Glomerular endothelial cell (primary cell): ENCODE measurements at places on chromosomes 4 and X. TPM values are rescaled to one million over a fixed set of nuclear protein-coding genes. Genes with fewer than 3 reads are reported as not detected.

- no peak for DNase-seq
Measured at GRCh38 chrX:119775517-119776238, 15.8 kb downstream of the RPL39 start.

GRCh38 chr4:120730777-120731320 is 191.7 kb downstream of the PRDM5 start:
- DNase-seq: no peak

Gene HELT
- total RNA-seq: not detected in 2 replicates

- no peak for DNase-seq
Measured at GRCh38 chrX:123339221-123339905, 155.3 kb downstream of the GRIA3 start.

Gene GRIA2
- total RNA-seq: 0.23 TPM in 1 of 2 replicates, not detected in the other
